ENCODE measurements at places on chromosomes 6 and 20.

GRCh38 chr20:58579069-58579818 is 64.0 kb upstream of the APCDD1L start:
- DNase-seq: no peak

- DNase-seq: no peak
These were observed 18.6 kb downstream of the MYCT1 start for GRCh38 chr6:152716322-152716721.

- no peak for DNase-seq
These were observed 45.4 kb downstream of the CDS2 start for GRCh38 chr20:5172167-5172601.

DNA sequence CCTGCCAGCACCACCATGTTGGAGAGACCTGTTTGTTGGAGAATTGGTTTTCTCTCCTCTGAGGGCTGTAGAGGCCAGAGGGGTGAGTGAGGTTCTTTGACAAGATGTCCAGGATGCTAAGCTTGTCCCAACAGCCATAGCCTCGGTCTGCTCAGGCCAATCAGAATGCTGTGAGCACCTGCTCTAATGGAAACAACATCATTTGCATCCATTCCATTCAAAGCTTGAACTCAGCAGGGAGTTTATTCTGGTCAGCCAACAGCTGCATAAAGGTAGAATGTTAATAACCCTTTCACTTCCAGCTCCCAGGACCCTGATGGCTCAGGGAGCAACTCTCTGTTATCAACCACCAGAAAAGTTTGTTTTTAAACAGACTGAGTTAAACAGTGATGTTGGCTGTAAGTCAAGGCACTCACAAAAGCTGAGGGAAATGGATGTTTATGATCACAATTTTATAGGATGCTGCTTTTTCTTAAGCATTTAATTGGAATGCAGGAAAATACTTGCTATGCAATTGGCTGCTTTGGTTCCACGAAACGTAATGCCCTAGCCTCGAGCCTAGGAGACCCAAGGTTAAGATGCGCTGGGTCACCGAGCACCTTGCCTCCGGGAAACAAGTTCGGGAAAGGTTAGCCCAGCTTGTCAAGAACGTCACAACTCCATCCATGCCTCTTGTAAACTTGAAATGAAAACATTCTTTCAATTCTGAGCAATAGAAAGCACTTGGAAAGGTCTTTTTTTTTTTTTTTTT is 155.2 kb downstream of the NFATC2 start:
- no peak for DNase-seq

- DNase-seq: no peak
These were observed 59.0 kb upstream of the EEF1A1 start for GRCh38 chr6:73579851-73580246.

- no peak for DNase-seq
These were observed 198.9 kb upstream of the SASH1 start for GRCh38 chr6:148143771-148144170.

DNA sequence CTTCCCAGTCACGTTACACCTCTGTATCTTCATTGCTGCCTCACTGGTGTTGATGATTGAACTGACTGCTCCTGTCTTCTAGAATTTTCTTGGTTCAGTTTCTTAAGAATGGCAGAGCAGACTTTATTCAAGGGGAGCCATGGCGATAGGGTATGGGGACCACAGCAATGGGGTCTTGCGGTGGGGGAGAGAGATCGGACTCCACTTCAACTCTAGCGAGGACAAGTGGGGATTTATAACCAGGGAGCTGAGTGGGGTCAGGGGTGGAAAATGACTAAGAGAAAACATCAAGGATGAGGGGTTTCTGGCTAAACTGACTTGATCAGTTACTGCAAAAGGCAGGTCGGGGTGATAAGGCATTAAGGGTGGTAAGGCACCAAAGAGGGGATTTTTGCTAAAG is 156.4 kb downstream of the CD83 start:
- no peak for DNase-seq

DNA sequence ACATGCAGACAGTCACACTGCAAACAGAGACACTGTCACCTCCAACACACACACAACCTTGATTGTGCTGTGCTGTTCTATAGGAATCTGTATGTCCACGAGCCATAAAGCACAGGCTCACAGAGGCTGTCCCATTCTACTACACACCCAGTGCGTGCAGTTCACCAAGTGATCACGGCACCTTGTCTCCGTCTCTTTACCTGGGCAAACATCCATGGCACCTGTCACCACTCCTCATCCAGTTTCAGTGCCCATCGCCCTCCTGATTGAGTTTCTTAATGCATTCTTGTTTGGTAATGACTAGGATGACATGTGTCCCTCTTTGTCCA is 65.8 kb upstream of the STMND1 start:
- DNase-seq: no peak

DNA sequence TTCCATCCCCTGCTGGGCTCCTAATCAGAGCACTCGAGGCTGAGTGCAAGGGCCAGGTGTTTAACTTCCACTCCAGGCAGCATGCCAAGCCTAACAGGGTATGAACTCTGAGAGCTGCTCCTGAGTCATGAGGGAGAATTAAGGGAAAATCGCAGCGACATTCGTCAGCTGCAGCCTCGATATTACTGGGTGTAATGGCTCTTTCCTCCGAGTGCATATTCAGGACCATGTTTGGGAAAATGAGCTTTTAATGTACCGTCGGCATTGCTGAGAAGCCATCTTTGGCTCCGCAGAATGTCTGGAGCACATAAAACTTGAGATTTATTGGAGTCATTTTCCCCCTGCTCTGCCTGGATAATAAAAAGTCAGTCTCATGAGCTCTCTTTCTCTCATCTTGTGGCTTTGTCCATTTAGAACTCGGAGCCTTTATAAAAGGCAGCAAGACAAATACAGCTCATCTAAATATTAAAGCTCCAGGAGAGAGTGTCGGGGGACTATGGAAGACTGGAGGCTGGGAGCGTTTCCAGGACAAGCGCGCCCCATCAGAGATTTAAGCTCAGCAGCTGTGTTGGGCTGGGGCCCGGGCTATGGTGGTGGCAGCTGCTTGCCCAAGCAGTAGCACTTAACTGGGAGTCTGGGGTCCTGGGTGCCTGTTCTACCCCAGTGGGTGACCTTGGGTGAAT is 103.7 kb downstream of the TOX2 start:
- no peak for DNase-seq

- DNase-seq: no peak
These were observed 3.1 kb downstream of the GABRR2 start for GRCh38 chr6:89311853-89312531.

- no peak for DNase-seq
These were observed 275.8 kb upstream of the PRDM1 start for GRCh38 chr6:105810105-105810921.

GRCh38 chr20:56656632-56657031 is 27.5 kb downstream of the TFAP2C start:
- DNase-seq: no peak
